ENCODE measurements at places on chromosomes 5 and 9. TPM values are rescaled to one million over a fixed set of nuclear protein-coding genes. Genes with fewer than 3 reads are reported as not detected.

IFNB1 gene
- total RNA-seq, result not detected

PCDHA9 gene
- not detected for total RNA-seq

PDE8B gene
- total RNA-seq, result 28.1 TPM

PNPLA7 gene
- 13.5 TPM for total RNA-seq

WDR41 gene
- total RNA-seq, result 45.4 TPM

GRCh38 chr5:142820447-142820846 lies 50.3 kb downstream of the ARHGAP26 start:
- H3K36me3 ChIP-seq, result no peaks in the 10 kb centered on the region
- no peaks in the 10 kb centered on the region for H3K27me3 ChIP-seq
- DNase-seq, result no peak
- H3K4me3 ChIP-seq, result no peak overlapping the region
- peaks cover 10% of the 10 kb centered on the region for H3K4me1 ChIP-seq

GRCh38 chr9:2771087-2771486 lies 53.8 kb downstream of the KCNV2 start:
- no peaks in the 10 kb centered on the region for H3K4me1 ChIP-seq
- H3K27me3 ChIP-seq, result no peaks in the 10 kb centered on the region
- H3K27ac ChIP-seq, result no peak overlapping the region
- H3K4me3 ChIP-seq, result no peak overlapping the region
- peaks cover 19% of the 10 kb centered on the region for H3K36me3 ChIP-seq

DNA sequence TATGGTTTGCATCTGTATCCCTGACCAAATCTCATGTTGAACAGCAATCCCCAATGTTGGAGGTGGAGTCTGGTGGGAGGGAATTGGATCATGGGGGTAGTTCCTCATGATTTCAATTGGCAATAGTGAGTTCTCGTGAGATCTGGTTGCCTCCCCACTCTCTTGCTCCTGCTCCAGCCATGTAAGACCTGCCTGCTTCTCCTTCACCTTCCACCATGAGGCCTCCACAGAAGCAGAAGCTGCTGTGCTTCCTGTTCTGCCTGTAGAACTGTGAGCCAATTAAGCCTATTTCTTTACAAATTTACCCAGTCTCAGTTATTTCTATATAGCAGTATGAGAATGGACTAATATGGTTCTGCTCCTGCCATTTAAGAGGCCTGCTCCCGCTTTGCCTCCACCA lies 32.9 kb downstream of the SCAI start:
- H3K36me3 ChIP-seq, result no peaks in the 10 kb centered on the region
- no peak for DNase-seq
- no peak overlapping the region for H3K27ac ChIP-seq
- no peaks in the 10 kb centered on the region for H3K27me3 ChIP-seq
- no peaks in the 10 kb centered on the region for H3K4me1 ChIP-seq
- no peak overlapping the region for H3K4me3 ChIP-seq

- no peak overlapping the region for H3K4me3 ChIP-seq
- H3K36me3 ChIP-seq, result no peaks in the 10 kb centered on the region
- no peaks in the 10 kb centered on the region for H3K27me3 ChIP-seq
- H3K4me1 ChIP-seq, result no peaks in the 10 kb centered on the region
Observed at GRCh38 chr9:36873247-36873875, 160.7 kb downstream of the PAX5 start.

GRCh38 chr5:59555596-59555995 lies 337.9 kb downstream of the PDE4D start:
- no peak for DNase-seq
- H3K4me3 ChIP-seq, result no peak overlapping the region
- H3K4me1 ChIP-seq, result no peaks in the 10 kb centered on the region
- no peaks in the 10 kb centered on the region for H3K36me3 ChIP-seq

- H3K27me3 ChIP-seq, result no peaks in the 10 kb centered on the region
- no peaks in the 10 kb centered on the region for H3K36me3 ChIP-seq
- H3K27ac ChIP-seq, result no peak overlapping the region
Observed at GRCh38 chr5:145854651-145855258, 18.1 kb downstream of the GRXCR2 start.

- no peak overlapping the region for H3K27ac ChIP-seq
- no peak overlapping the region for H3K4me3 ChIP-seq
- DNase-seq, result no peak
- peaks cover 3% of the 10 kb centered on the region for H3K36me3 ChIP-seq
- peaks cover 4% of the 10 kb centered on the region for H3K4me1 ChIP-seq
Observed at GRCh38 chr9:72931437-72931836, 21.4 kb downstream of the ALDH1A1 start.

DNA sequence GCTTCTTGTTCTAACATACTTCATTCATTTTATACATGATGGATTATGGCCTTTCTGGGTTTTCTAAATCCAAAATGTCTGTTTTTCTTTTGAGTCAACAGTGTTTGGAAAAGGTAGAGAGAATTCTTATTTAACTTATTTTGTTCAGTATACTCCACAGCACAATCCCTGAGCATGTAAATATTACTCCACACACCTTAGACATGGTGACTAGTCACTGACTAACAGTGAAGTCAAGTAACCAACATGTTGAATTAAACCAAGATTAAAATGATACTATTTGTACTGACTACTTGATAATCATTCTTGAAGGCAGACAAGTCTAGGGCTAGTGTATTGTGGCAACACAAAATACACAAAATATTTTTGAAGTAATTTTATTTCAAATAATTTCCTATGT lies 55.0 kb downstream of the HAPLN1 start:
- no peaks in the 10 kb centered on the region for H3K36me3 ChIP-seq
- no peaks in the 10 kb centered on the region for H3K27me3 ChIP-seq
- no peaks in the 10 kb centered on the region for H3K4me1 ChIP-seq
- DNase-seq, result no peak

DNA sequence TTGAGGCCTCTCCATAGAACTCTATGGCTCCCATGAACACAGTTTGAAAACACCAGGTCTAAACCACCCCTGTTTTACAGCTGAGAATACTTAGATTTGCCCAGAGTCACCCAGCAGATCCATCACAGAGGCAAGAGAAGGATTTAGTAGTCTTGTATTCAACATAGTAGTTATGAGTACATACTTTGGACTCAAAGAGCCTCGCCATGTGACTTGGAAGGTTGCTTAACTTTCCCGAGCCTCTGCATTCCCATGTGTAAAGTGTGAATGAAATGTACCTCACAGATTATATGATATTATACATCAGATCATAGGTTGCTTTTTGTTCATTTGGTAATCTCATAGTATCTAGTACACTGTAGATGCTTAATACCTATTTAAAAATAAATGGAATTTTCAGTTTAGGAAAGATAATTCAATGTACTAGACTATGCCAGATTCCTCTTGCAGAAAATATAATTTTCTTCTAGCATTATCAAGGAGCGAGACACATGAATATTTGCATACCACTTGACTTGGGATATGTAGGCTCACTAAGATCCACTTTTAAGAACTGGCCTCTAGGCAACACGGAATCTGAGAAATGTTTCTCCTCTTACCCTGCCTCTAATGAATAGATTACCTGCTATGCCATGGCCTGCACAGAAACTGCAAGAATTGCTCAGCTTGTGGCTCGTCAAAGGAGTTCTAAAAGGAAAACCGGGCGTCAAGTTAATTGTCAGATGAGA lies 18.6 kb downstream of the TDRD7 start:
- no peaks in the 10 kb centered on the region for H3K4me1 ChIP-seq
- DNase-seq, result no peak
- no peaks in the 10 kb centered on the region for H3K27me3 ChIP-seq

DNA sequence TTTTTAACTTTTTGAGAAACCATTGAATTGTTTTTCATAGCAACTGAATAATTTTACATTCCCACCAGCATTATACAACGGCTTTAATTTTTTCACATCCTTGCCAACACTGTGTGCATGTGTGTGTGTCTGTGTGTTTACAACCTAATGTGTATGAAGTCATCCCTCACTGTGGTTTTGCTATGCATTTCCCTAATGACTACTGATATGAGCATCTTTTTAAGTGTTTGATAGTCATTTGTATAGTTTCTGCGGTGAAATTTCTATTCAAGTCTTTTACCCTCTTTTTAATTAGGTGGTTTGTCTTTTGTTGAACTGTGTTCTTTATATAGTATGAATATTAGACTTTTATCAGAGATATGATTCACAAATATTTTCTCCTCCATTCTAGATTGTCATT lies 263.1 kb upstream of the COX7C start:
- no peaks in the 10 kb centered on the region for H3K4me1 ChIP-seq
- no peaks in the 10 kb centered on the region for H3K27me3 ChIP-seq
- H3K27ac ChIP-seq, result no peak overlapping the region
- DNase-seq, result no peak

- no peak overlapping the region for H3K4me3 ChIP-seq
- H3K27ac ChIP-seq, result no peak overlapping the region
- H3K36me3 ChIP-seq, result no peaks in the 10 kb centered on the region
Observed at GRCh38 chr5:3355126-3355525, 240.5 kb upstream of the IRX1 start.

DNA sequence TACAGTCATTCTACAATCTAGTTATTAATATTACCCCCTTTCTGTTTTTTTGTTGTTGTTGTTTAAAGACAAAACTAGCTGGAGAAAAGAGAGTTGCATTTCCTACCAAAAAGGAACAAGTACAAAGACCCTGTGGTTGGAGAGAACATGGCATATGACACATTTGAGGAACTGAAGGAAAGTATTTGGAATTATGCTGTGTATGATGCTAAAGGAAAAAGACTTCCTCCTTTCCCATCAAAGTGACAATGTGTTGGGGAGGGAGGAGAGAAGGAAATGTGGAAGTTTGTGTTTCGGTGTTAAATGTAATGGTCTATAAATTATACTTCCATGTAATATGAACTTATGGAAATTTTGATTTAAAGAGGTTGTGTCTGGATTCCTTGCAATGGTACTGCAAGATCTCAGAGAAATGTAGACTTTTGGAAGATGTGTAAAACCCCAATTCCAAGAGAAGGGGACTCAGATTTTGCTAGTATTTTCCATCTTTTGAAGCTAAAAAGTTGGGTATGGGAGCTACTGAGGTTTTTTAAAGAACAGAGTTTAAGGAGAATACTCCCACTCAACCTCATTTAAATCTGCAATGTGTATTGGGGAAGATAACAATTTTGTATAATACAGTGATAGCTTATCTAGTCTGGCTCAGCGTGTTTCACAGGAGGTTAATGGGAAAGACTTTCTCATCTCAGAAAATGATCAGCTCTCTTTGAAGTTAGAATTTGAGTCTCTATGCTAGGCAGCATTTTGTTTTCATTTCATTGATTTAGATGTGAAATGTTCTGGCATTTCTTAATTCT lies 15.4 kb upstream of the TNFSF8 start:
- H3K27ac ChIP-seq, result no peak overlapping the region
- H3K36me3 ChIP-seq, result no peaks in the 10 kb centered on the region
- no peak for DNase-seq
- H3K4me3 ChIP-seq, result no peak overlapping the region

GRCh38 chr9:116327701-116328405 lies 174.3 kb downstream of the PAPPA start:
- H3K36me3 ChIP-seq, result no peaks in the 10 kb centered on the region
- no peak for DNase-seq
- H3K4me1 ChIP-seq, result peaks cover 4% of the 10 kb centered on the region
- no peak overlapping the region for H3K4me3 ChIP-seq

- peaks cover 8% of the 10 kb centered on the region for H3K36me3 ChIP-seq
- H3K27me3 ChIP-seq, result no peaks in the 10 kb centered on the region
- peak; percentile 18 for DNase-seq
- peaks cover 21% of the 10 kb centered on the region for H3K4me1 ChIP-seq
- no peak overlapping the region for H3K4me3 ChIP-seq
Observed at GRCh38 chr9:137545123-137545522, 5.1 kb downstream of the PNPLA7 start.

GRCh38 chr5:133421394-133421793 lies 190.9 kb downstream of the FSTL4 start:
- no peak overlapping the region for H3K4me3 ChIP-seq
- H3K27ac ChIP-seq, result no peak overlapping the region
- DNase-seq, result no peak
- no peaks in the 10 kb centered on the region for H3K27me3 ChIP-seq
- H3K36me3 ChIP-seq, result no peaks in the 10 kb centered on the region

- peaks cover 11% of the 10 kb centered on the region for H3K36me3 ChIP-seq
- DNase-seq, result no peak
- no peaks in the 10 kb centered on the region for H3K27me3 ChIP-seq
- no peak overlapping the region for H3K4me3 ChIP-seq
- H3K27ac ChIP-seq, result no peak overlapping the region
Observed at GRCh38 chr5:136062366-136063274, 33.8 kb downstream of the TGFBI start.

DNA sequence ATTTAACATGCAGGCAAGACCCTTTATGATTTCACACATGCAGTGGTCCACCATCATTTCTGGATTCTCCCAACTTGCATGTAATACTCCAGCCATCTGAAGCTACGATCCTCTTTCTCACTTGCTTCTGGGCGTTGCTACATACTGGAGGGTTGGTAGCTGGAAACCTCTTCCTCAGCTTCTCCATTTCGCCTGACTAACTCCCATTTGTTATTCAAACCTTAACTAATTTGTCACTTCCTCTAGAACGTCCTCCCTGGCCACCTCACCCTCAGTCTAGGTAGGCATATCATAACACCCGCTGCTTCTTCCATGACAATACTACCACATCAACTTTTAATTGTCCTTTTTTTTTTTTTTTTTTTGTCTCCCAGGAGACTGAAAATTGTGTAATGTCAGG lies 72.6 kb upstream of the EQTN start:
- H3K36me3 ChIP-seq, result no peaks in the 10 kb centered on the region
- H3K4me1 ChIP-seq, result peaks cover 3% of the 10 kb centered on the region
- no peak for DNase-seq
- no peak overlapping the region for H3K27ac ChIP-seq

GRCh38 chr5:139694556-139695177 lies 46.5 kb downstream of the CXXC5 start:
- H3K4me3 ChIP-seq, result no peak overlapping the region
- H3K4me1 ChIP-seq, result peaks cover 48% of the 10 kb centered on the region
- no peaks in the 10 kb centered on the region for H3K27me3 ChIP-seq
- DNase-seq, result no peak

All from ascending aorta (tissue), 2 donors.